ENCODE measurements at places on chromosomes 5 and 9.

DNA sequence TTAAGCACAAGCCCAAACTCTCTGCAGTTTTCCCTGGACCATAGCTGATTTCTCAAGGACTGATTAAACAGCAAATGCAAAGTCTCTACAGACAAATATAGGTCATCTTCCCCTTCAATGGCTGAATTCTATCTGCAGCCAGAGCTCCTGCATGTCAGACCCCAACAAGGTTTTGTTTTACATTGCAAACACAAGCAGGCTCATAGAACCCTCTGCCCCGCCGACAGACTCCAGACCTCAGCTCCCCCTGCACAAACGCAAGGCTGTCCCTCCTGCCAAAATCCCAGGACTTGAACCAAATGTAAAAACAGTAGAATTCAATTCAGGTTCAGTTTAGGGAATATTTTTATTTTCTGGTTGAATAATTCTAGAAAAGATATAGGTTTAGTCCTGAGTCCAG is 526.7 kb upstream of the TRPC7 start:
- no peak for DNase-seq

- no peak for DNase-seq
Observed at GRCh38 chr5:43891112-43891511, 288.1 kb downstream of the NNT start.

DNA sequence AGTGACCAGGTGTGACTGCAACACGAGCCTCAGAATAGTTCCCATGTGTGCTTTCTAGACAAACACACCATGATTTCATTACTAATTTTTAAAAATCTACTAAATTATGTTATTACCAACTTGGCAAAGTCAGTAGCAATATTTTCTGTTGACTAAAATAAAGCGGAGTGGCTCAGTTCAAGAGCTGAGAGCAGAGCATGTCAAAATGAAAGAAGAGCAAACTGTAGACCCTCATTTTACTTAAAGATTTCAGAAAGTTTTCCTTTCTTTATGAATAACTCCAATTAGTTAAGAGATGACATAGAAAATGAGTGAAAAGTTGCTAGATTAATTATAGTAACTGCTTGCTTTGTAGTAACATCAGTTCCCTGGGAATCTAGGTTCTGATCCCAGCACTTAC is 17.9 kb downstream of the OXCT1 start:
- DNase-seq: no peak

DNA sequence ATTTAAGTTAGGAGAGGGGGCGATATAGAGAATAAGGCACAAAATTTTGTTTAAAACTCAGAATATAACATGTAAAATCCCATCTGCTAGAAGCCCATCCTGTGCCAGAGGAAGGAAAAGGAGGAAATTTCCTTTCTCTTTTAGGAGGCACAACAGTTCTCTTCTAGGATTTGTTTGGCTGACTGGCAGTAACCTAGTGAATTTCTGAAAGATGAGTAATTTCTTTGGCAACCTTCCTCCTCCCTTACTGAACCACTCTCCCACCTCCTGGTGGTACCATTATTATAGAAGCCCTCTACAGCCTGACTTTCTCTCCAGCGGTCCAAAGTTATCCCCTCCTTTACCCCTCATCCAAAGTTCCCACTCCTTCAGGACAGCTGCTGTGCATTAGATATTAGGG is 18.3 kb downstream of the MOCS2 start:
- no peak for DNase-seq

GRCh38 chr5:1777281-1778137 is 22.1 kb downstream of the MRPL36 start:
- no peak for DNase-seq

- no peak for DNase-seq
Observed at GRCh38 chr5:43315263-43315662, 2.1 kb upstream of the HMGCS1 start.

GRCh38 chr9:129604766-129605163 is 16.1 kb downstream of the C9orf50 start:
- DNase-seq: no peak

DNA sequence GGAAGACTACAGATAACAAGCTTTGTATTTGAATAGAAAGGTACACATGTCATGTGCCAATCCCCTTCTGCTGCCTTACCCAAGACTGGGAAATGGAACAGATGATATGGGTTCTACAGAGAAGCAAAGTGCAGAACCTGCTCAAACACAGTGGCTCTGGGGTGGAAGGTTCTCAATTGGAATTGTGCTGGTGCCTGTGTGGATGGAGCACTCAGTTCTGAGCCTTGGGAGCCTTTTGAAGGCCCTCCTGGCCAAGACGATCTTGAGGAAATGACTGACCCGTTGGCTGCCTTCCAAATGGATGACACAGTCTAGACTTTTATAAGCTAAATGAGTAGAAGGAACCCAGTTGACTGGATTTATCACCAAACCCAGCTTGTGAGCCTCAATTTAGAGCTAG is 4.2 kb upstream of the PRSS3 start:
- no peak for DNase-seq

GRCh38 chr5:40505031-40505430 is 174.7 kb upstream of the PTGER4 start:
- no peak for DNase-seq

DNA sequence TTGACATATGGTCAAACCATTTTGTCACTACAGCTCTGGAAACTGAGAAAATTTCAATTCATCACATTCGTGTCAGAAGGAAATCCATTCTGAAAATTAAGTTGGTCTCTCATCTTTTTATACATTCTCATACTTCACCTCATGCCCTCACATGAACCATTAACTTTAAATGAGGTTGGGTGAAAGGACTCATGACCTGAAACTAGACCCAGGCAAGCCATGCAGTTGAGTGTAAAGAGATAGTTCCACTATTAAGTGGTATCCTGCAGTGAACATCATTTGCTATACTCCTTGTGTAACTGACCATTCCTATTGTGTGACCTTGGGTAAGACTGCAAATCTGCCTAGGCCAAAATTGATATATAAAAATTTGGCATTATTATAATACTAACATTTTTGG is 299.6 kb upstream of the GRIN3A start:
- no peak for DNase-seq

DNA sequence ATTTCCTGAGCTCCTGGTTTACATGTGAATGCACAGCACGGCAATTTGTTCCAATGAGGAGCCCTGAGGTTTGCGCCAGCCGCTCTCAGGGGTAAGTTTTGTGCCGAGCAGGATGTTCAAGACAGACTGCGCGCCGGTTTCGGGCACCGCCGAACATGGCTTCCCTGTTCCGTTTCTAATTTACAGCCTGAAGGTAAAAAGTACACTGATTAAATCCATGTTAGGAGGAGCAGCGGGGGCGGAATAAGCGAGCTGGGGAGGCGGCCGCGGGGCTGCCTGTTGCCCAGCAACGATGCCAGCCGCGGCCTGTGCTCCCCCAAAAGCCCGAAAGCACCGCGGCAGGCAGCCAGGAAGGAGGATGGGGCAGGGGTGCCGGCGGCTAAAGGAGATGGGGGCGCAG is 6.4 kb downstream of the SOWAHA start:
- no peak for DNase-seq

GRCh38 chr9:127931092-127931881 is 710 bp upstream of the PIP5KL1 start:
- DNase-seq: no peak

DNA sequence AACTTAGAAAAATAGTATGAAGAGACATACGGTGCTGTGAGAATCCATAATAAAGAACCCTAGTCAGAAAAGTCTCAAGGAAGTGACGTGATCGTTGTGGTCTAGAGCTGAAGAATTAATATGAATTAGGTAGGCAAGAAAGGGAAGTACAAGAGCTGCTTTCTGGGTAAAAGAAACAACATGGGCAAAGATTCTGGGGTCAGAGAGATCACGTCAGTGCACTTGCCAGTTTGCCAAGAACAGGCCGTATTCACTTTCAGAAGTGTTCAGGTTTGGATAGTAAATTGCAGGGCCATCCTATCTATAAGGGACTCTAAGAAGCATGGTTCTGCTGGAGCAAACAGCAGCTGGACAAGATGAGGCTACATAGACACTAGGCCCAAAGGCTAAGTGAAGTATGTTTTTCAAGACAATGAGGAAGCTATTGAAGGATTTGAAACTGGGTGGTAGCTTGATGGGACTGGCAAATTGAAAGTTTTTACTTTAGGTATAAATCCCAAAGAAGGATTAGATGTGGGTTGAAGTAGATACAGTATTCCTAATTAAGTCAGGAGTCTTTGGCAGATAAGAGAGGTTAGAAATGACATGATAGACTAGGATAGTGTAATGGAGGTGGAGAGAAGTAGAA is 4.8 kb upstream of the CHD1 start:
- DNase-seq: no peak

- no peak for DNase-seq
Observed at GRCh38 chr9:127572961-127573721, 38.9 kb upstream of the STXBP1 start.

- no peak for DNase-seq
Observed at GRCh38 chr5:45060724-45061123, 252.0 kb downstream of the MRPS30 start.

- DNase-seq: no peak
Observed at GRCh38 chr9:77131399-77131798, 45.9 kb upstream of the VPS13A start.

GRCh38 chr5:34474573-34475021 is 181.5 kb upstream of the RAI14 start:
- no peak for DNase-seq

DNA sequence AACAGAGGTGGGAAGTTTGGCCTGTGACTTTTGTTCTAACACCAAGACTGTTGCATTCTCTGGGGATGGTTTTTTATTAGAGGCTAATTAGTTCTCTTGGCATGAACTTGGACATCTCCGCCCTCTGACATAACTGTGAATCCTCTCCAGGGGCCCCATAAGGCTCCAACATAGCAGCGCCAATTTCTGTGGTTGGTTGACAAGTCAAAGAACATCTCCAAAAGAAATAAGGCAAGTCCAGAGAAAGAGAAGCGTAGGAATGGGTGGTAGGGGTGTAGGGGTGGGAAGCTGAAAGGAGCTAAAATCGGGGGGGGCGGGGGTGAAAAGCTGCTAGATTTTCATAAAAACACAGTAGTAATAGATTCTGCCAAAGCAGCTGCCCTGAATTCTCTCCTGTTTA is 81.0 kb upstream of the DAB2 start:
- no peak for DNase-seq
